Activated CD4-positive, alpha-beta T cell treated with anti-CD3 and anti-CD28 coated beads, Interleukin-10, Interleukin-2, amounts not matched to agents 100 ng/mL and 50 ng/mL, durations not matched to agents 16 hours and 8 hours (primary cell): ENCODE measurements at places on chromosomes 6 and 20.
A peak's percentile ranks its signal among the peaks of the same experiment; 100 is the strongest.

GRCh38 chr20:4800676-4801449, 79.2 kb downstream of the PRND start:
- DNase-seq: no peak

- no peak for DNase-seq
These were observed 194.2 kb upstream of the SGK1 start for GRCh38 chr6:134511984-134512683.

DNA sequence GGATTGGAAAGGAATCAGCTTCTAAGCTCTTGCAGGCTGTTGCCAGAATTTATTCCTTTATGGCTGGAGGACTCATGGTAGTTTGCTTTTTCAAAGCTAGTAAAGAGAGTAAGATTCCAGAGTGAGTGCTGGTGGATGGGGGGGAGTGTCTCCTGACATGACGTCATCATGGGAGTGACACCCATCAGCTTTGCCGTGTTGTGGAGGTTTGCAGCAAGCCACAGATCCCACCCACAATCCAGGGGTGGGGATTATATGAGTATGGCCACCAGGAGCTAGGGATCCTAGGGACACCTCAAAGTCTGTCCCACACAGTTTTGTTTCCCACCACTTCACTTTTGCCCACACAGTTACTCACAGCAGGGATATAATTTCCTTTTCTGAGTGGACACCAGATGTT, 28.7 kb upstream of the PMEPA1 start:
- no peak for DNase-seq

GRCh38 chr6:28791002-28791383, 132.8 kb downstream of the TRIM27 start:
- DNase-seq: no peak

- peak; percentile 67 for DNase-seq
These were observed 231.9 kb downstream of the PKHD1 start for GRCh38 chr6:51855310-51856082.

- peak; percentile 22 for DNase-seq
These were observed at the start of gene PTK7 for GRCh38 chr6:43075670-43076463. Gene PTK7, plus strand, starts transcription at chr6:43076314. Its CDS starts 175 bp downstream, at chr6:43076489.

GRCh38 chr6:106087548-106088325, 1.6 kb downstream of the PRDM1 start:
- no peak for DNase-seq

GRCh38 chr6:69790629-69791028, 6.2 kb downstream of the LMBRD1 start:
- no peak for DNase-seq

GRCh38 chr20:5182615-5183254, 55.9 kb downstream of the CDS2 start:
- DNase-seq: no peak

GRCh38 chr20:50456452-50457324, 53.5 kb upstream of the PTPN1 start:
- no peak for DNase-seq

DNA sequence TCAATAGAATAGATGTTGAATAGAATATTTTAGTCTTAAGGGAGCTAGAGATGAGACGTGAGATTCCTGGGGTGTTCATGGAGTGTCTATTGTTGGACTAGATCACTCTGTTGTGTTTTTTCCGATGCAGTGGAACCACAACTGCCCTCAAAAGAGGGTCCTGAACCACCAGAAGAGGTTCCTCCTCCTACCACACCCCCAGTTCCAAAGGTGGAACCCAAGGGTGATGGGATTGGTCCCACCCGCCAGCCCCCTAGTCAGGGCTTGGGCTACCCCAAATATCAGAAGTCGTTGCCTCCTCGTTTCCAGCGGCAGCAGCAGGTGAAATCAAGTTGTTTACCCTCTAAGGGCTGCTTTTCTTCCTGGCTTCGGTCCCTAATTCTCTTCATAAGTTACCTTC, 8.5 kb downstream of the PRRC2A start:
- DNase-seq: no peak

DNA sequence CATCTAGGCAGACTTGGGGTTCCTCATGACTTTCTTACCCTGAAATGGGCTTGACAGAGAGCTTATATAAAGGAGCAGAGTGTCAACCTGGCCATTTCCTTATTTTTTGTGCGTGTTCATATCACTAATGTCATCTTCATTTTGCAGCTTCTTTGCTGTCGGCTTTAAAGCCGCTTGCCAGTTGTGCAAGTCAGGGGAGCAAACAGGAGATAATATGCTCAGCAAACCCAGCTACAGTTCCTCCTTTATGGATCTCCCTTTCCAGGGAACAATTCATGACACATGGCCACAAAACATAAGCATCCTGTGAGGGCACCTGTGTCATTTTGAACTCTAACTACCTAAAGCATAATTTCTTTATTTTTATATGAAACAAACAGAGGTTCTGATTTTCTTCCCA, 6.5 kb upstream of the TUBB2B start:
- DNase-seq: no peak

DNA sequence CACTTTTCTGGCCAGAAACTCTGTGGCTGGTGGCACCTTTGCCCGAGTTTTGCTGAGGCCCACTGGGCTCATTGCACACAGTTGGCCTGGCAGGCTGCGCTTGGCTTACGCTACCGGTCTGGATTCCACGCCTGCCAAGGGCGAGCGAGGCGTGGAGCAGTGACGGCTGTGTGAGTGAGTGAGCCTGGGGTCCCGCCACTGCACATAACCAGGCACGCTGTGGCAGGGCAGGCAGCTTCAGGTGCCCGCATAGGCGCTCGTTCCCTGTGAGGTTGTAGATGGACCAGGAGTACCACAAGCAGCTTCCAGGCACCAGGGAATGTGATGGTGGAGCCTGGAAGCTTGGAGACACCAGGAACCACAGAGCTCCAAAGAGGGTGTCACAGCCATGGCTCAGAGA, 190.1 kb upstream of the DEFB112 start:
- no peak for DNase-seq

- DNase-seq: no peak
These were observed 35.8 kb downstream of the METTL24 start for GRCh38 chr6:110322151-110322873.

DNA sequence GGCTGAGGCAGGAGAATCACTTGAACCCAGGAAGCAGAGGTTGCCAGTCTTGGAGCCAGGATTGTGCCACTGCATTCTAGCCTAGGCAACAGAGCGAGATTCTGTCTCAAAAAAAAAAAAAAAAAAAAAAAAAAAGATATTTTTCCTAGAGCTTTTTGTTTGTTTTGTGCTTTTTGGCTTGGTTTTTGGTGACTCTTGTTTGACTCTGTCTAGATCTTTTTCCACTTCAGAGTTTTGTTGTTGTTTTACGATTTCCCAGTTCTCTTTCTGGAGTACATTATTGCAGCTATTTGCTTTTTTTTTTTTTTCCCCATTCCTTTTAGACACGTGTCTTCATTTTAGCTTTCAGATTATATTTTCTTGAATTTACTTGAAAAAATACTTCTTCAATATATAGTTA, 67.0 kb upstream of the AKAP12 start:
- DNase-seq: no peak

- DNase-seq: no peak
These were observed 156.2 kb downstream of the BCAS1 start for GRCh38 chr20:53914091-53914780.

- no peak for DNase-seq
These were observed 146.5 kb upstream of the DTNBP1 start for GRCh38 chr6:15809367-15809766.

DNA sequence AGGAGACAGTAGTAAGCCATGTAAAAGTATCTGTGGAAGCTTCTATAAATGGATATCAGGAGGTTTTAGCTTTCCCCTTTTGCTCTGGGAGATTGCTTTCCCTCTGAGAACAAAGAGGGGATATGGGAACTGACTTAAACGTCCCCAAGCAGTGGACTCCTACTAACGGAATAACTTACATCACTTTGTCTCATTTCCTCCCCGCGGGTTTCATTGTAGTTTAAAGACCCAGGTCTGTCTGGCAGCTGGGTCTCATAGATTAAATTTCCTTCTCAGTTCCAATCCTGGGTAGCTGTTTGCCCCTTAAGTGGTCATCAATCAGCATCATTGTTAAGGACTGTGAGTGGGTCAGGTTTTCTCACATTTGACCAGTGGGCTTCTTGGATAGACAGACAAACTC, 68.7 kb downstream of the PLAGL1 start:
- no peak for DNase-seq

- no peak for DNase-seq
These were observed 199.2 kb downstream of the ZNF217 start for GRCh38 chr20:53394433-53394832.

- DNase-seq: no peak
These were observed 512.7 kb upstream of the ZNF337 start for GRCh38 chr20:26209171-26209941.

GRCh38 chr6:82251942-82252341, 4.4 kb upstream of the IBTK start:
- DNase-seq: peak; percentile 26

DNA sequence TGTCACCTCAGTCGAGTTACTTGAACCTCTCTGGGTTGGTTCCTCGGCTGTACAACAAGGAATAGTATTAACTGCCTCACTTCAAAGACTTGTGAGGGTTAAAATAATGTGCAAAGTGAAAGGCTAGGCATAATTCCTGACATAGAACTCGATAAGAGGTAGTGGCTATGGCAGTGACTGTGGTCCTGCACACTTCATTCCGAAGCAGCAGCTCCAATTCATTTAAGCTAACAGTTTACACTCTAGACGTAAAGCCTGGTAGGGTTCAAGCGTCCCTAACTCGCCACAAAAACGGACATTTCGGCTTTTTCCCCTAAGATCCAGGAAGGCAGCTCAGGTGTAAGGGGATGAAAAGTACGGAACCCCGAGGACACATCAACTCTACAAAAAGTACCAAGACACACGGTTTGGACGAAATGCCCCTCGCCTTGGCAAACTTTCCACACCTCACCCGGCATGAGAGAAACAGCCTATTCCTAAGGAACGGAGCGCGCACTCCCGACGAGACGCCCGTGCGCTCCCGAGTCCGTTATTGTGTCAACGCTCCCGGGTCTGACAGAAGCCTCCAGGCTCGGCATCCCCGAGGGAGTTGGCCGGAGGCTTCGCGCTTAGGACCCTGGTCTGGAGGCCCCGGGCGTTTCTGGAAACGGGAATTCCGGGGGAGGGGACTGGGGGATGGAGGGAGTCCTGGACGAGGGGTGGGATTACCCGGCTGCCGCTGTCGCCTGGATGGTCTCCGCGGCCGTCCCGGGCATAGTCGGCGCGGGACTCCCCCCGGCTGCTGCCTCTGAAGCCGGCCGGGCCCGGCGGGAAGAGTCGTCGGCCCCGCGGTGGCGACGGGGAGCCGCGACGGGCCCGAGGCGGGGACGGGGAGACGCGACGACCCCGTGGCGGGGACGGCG, 937 bp downstream of the ZNF318 start:
- DNase-seq: no peak

DNA sequence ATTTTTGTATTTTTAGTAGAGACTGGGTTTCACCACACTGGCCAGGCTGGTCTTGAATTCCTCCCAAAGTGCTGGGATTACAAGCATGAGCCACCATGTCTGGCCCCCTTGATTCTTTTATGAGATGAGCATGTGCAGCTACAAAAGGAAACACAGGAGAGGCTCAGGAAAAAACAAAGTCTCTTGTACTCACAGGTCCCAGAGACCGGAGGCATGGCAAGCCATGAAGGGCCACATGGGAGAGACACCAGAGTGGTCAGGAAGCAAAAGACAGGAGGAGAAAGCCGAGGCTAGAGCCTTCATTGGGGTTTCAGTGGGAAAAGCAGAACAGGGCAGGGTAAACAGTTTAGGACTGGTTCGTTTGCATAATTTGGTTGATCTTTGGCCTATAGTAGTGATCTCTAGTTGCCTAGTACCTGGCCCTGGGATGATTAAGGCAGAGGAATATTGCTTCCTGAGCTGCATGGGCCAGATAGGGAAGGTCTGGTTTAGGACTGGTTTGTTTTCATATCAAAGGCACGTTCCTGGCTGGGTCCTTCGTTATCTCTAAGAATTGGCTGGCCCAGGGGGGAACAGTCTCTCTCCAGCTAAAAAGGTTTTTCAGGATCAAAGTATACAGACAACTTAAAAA, 48.2 kb upstream of the PRND start:
- DNase-seq: no peak

DNA sequence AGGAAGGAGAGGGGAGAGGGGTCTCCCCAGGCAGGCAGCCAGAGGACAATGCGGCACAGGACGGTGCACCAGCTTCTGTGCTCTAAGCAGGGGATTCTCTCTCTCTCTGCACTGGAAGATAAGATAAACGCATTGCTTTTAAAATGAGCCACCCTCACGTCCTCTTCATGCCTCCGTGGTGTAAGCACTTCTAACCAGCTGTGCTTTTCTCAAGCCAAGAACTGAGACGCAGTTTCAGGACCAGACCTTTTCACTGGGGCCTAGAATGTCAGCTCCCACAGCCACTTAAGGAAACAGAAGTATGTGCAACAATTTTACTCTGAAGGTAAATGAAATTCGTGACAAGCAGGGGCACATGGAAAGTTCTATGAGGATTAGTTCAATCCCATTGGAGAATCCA, 82.4 kb downstream of the PSMB1 start:
- no peak for DNase-seq

- DNase-seq: no peak
These were observed 671 bp downstream of the EFHC1 start for GRCh38 chr6:52420668-52421358.

DNA sequence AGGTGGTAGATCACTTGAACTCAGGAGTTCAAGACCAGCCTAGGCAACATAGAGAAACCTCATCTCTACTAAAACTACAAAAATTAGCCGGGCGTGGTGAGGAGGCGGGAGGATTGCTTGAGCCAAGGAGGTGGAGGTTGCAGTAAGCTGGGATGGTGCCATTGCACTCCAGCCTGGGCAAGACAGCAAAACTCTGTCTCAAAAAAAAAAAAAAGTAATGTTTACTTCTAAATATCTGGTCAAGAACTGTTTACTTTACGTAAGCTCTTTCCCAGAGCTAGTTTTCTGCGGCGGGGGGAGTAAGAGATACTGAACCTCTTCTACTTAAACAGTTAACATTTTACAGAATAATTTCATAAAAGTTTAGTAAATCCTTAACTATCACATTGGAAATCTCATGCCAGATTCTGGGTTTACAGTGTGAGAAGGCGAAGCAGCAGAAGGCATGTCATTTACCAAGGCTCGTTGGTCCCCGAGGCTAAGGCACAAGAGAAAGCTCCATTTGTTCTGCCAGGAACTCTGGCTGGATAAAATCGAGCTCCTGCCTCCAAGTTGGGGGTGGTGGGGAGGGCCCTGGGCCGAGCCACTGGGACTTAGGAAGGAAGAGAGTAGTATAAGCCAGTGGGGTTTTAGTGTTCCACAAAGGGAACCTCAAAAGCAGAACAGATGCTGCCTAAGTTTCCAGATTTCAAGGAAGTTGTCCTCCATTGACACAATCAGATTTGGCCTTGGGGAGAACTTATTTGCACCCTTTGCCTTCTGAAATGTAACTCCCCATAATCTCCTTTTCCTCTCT, 41.7 kb downstream of the ARFGEF2 start:
- no peak for DNase-seq

GRCh38 chr6:107621229-107621937, 131.5 kb downstream of the SOBP start:
- no peak for DNase-seq

DNA sequence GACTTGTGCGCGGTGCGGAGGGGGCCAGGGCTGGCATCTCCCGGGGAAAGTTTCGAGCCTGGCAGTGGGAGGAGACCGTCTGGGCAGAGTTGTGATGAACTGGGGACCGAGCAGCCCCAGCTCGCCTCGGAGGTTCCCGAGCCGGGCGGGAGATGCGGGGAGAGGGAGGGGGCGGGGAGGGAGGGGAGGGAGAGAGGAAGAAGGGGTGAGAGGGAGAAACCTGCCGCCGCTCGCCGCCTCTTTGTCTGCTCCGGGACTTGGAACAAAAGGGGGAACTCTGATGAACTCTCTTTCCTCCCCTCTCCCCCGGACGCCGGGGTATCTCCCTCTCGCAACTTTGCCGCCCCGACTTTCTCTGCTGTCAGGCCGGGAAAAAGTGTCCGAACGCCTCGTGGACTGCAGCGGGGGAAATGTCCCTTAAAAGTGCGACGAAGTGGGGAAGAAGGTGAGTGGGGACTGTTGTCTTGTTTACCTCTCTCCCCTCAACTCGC, 72.7 kb downstream of the SOX4 start:
- no peak for DNase-seq
